Thymus (tissue), 14 donors: ENCODE measurements at places on chromosomes 11 and 22.

DNA sequence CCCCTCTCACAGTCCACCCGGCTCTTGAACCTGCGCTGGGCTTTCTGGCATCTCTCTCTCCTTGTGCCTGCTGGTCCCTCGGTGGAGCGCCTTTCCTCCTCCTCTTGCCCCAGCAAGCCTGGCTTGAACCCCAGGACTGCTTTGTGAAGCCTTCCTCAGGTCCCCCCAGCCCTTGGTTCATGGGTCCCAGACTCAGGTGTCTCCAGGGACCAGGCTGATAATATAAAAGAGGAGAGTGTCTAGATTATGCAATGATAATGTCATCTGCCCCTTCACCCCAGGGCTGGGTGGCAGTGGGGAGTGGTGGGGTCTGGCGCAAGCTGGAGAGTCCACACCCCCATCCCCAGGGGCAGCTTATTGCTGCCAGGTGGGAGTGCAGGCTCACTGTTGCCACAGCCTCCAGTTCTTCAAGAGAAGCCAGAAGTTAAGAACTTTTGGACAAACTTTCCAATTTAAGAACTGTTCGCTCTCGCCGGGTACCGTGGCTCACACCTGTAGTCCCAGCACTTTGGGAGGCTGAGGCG is 36.6 kb upstream of the PARVG start:
- DNase-seq: no peak

- DNase-seq: no peak
Observed at GRCh38 chr11:111407652-111408051, 28.6 kb upstream of the POU2AF1 start.

GRCh38 chr22:30186041-30186440 is 60.5 kb downstream of the LIF start:
- DNase-seq: no peak

GRCh38 chr11:116331381-116331780 is 441.4 kb downstream of the BUD13 start:
- no peak for DNase-seq

GRCh38 chr11:11243590-11244469 is 109.2 kb downstream of the CSNK2A3 start:
- no peak for DNase-seq

- no peak for DNase-seq
Observed at GRCh38 chr11:65643971-65644370, 6.1 kb downstream of the SIPA1 start.

- DNase-seq: no peak
Observed at GRCh38 chr22:20738394-20739089, 35.4 kb upstream of the SERPIND1 start.

DNA sequence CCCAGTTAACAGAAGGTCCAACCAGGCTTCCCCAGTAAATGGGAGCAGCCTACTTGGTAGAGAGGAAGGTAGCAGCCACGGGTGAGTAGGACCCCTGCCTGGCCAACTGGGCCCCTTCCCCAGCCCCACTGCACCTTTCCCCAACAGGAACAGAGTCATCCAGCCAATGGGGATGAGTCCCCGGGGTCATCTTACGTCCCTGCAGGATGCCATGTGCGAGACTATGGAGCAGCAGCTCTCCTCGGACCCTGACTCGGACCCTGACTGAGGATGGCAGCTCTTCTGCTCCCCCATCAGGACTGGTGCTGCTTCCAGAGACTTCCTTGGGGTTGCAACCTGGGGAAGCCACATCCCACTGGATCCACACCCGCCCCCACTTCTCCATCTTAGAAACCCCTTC is 6.6 kb downstream of the RIC8A start:
- DNase-seq: no peak

- no peak for DNase-seq
Observed at GRCh38 chr11:67695606-67696005, 21.2 kb upstream of the ALDH3B2 start.

GRCh38 chr22:33896154-33896553 is 24.1 kb downstream of the LARGE1 start:
- no peak for DNase-seq

- no peak for DNase-seq
Observed at GRCh38 chr11:1760351-1761109, 3.2 kb downstream of the CTSD start.

DNA sequence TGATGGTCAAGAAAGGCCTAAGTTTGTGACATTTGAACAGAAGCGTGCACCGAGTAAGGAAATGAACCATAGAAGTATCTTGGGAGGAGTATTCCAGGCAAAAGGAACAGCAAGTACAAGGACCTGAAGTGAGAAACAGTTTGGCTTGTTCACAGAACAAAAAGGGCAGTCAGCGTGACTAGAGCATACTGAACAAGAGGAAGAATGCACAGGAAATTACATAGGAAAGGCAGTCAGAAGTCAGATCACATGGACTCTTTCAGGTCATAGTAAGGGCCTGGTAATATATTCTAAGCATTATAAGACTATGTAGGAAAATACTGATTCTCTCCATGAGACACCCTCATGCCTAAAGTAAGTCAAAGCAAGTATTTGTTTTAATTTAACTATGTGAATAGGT is 52.3 kb upstream of the GAB2 start:
- DNase-seq: no peak

- no peak for DNase-seq
Observed at GRCh38 chr11:96265220-96265737, 77.7 kb downstream of the MAML2 start.

DNA sequence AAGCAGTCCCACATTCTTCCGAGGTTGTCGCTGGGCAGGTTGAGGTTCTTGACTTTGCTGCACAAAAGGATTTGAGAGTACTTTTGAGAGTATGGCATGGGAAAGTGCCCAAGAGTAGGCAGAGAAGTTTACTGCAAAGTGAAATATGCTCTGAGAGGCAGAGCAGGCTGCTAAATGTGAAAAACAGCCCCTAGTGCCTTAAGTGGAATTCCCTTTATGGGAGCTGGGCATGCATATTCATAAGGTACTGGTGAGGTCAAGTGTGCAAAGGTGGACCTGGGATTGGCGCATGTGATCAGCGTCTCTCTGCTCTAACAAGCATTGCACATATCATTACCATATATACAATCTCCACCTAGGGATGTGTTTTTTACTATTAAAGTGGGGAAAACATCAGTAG is 12.0 kb upstream of the APOL4 start:
- no peak for DNase-seq

- no peak for DNase-seq
Observed at GRCh38 chr11:47366020-47366490, 12.3 kb downstream of the SPI1 start.

- no peak for DNase-seq
Observed at GRCh38 chr22:40251106-40251505, 73.4 kb downstream of the TNRC6B start.

- no peak for DNase-seq
Observed at GRCh38 chr22:41844513-41844912, 11.6 kb downstream of the SREBF2 start.

DNA sequence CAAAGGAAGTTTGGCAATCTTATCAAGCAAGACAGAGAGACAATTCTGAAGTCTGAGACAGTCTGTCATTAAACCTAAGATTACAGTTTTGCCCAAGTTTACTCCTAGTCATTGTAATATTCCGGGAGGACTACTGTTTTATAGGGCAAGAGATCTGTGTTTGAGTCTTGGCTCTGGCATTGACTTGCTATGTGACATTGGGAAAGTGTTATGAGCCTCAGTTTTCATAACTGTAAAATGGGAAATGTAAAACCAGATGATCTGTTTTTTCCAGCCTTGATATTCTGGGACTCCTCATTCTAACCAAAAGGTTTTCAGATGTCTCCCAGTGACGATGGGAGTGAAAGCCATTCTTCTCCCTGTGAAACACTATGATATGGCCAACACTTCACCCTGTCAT is 24.3 kb upstream of the SLCO2B1 start:
- no peak for DNase-seq

- DNase-seq: peak; percentile 35
Observed at GRCh38 chr11:73538381-73538872, 59.5 kb downstream of the FAM168A start.

GRCh38 chr11:1776331-1776851 is 12.7 kb upstream of the CTSD start:
- no peak for DNase-seq

DNA sequence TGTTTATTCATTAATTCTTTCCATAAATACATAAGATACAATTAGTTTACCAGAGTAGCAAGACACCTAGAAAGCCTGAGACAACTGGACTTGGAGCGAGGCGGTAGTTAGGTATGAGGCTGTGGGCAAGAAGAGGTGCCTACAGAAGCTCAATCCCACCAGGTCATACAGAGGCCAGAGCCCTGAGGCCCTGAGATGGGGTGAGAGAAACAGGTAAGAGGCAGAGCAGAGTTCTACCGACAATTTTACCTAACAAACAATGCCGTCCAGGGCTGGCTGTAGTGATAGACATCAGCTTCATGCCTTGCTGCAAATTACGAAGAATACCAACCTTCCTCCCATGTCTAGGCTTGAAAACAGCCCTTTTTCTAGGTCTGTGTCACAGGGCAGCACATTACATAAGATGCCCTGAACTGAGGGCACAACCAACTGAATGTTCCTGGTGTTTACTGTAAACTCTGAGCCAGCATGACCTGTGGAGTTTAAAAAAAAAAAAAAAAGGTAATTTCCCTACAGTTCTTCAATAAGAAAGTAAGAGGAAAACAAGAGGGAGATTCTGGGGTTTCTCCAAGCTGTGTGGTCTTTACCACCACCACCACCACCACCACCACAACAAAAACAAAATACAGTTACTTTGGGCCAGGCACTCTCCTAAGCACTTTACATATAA is 105.8 kb downstream of the GAB2 start:
- no peak for DNase-seq

DNA sequence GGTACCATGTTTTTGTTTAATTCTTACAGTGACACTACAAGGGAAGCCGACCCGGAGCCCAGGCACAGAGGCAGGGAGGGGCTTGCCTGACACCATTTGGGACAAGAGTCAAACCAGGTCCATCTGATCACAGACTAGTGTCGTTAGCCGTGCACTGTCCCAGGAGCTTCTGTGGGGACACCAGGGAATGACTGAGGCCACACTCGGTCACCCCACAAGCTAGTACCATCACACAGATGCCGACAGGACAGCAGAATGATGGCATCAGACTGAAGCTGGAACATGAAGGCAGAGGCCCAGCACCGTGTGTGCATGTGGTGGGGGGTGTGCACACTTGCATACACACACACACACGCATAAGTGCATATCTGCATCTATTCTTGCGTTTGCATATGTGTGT is 61.5 kb upstream of the NECTIN1 start:
- DNase-seq: no peak

- no peak for DNase-seq
Observed at GRCh38 chr22:38570779-38571364, 889 bp upstream of the DMC1 start.
